Activated naive CD8-positive, alpha-beta T cell treated with anti-CD3 and anti-CD28 coated beads, Interleukin-2, amount 10 ng/mL, durations not matched to agents 7 days and 5 days (primary cell): ENCODE measurements at places on chromosomes 7 and 10. TPM values are rescaled to one million over a fixed set of nuclear protein-coding genes. Genes with fewer than 3 reads are reported as not detected.

- H3K4me3 ChIP-seq = no peak overlapping the region
- H3K36me3 ChIP-seq = no peaks in the 10 kb centered on the region
- H3K27ac ChIP-seq = no peak overlapping the region
- peaks cover 1% of the 10 kb centered on the region for H3K4me1 ChIP-seq
Measured at GRCh38 chr7:50857804-50858489, 75.3 kb upstream of the GRB10 start.

GRCh38 chr7:53604201-53604600 lies 568.8 kb downstream of the POM121L12 start:
- H3K36me3 ChIP-seq = no peaks in the 10 kb centered on the region
- DNase-seq = no peak
- no peaks in the 10 kb centered on the region for H3K27me3 ChIP-seq
- no peaks in the 10 kb centered on the region for H3K4me1 ChIP-seq

DNA sequence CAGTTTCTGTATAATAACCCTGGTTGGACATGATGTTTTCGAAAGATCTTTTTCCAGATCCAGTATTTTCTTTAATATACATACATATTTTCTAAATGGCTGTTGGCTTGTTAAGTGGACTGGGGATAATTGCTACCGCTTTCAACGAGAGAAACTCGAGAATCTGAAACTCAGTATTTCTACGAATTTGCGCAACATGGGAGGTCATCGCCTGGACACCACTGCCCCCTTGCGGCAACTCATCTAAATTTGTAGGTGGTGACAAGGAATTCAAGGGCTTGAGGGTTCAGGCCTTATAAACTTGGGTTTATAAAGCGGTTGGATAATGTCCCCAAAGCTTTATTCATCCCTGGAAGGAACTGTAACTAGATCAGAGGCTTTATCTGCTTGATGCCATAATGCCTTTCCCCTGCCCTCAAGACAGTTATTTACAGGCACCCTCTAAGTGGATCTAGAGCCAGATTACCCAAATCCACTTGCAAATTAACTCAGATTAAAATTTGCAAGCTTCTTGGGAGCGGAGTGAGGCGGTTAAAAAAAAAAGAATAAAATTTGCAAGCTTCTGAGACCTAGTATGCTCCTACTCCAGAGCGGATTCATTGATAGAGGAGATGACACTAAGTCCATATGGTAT lies 21.3 kb upstream of the KCNK18 start:
- peaks cover 26% of the 10 kb centered on the region for H3K27me3 ChIP-seq
- DNase-seq = peak; percentile 72
- peak overlapping the region; percentile 24 for H3K27ac ChIP-seq
- peak overlapping the region; percentile 85 for H3K4me3 ChIP-seq

- peaks cover 25% of the 10 kb centered on the region for H3K4me1 ChIP-seq
- peak overlapping the region; percentile 64 for H3K27ac ChIP-seq
- no peak overlapping the region for H3K4me3 ChIP-seq
- peaks cover 1% of the 10 kb centered on the region for H3K36me3 ChIP-seq
- no peaks in the 10 kb centered on the region for H3K27me3 ChIP-seq
- DNase-seq = no peak
Measured at GRCh38 chr7:1029637-1030443, 14.5 kb upstream of the GPR146 start.

The SGPL1 gene
- 31.8 TPM for total RNA-seq

DNA sequence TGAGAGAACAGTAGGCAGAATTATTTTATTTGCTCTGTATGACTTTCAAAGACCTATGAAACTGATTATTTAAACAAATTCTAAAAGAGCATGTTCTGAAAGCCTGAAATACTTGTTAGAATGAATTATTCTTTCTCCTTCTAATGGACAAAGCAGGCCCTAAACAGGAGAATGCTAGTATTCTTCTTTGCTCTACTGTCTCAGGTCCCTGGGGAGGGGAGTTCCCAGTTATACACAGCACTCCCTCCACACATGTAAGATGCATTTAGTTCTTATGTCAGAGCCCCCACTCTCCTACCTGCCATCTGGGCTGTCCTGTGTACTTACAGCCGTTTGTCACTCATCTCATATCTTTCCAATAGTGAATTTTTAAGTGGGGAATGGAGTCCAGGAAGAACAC lies 633.5 kb upstream of the ANKRD30A start:
- no peak for DNase-seq
- no peaks in the 10 kb centered on the region for H3K36me3 ChIP-seq
- no peak overlapping the region for H3K4me3 ChIP-seq
- no peak overlapping the region for H3K27ac ChIP-seq
- no peaks in the 10 kb centered on the region for H3K27me3 ChIP-seq
- no peaks in the 10 kb centered on the region for H3K4me1 ChIP-seq

- H3K27me3 ChIP-seq = peaks cover 7% of the 10 kb centered on the region
- no peak for DNase-seq
- no peak overlapping the region for H3K4me3 ChIP-seq
- H3K4me1 ChIP-seq = no peaks in the 10 kb centered on the region
- no peak overlapping the region for H3K27ac ChIP-seq
Measured at GRCh38 chr7:112103246-112103645, 103.0 kb downstream of the DOCK4 start.

The PLXDC2 gene
- total RNA-seq = 1.0 TPM

DNA sequence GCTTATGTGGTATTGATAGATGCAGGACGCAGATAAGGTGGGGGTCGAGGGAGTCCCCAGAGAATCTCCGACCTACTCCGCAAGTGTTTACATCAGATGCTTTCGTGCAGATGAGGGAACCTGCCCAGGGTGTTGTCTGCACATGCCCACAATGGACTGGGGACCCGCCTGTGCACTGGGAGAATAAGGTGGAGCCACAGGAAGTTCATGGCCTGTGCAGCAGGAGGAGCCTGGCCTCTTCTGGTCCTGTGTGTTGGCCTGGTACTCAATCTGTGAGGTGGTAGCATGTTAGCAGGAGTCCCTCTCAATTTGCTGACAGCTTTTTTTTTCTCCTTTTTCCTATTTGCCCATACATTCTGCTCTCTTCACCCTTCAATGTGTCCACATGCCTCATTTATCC lies 54.1 kb upstream of the AKR1C1 start:
- H3K27me3 ChIP-seq = peaks cover 2% of the 10 kb centered on the region
- no peaks in the 10 kb centered on the region for H3K4me1 ChIP-seq
- H3K4me3 ChIP-seq = no peak overlapping the region

DNA sequence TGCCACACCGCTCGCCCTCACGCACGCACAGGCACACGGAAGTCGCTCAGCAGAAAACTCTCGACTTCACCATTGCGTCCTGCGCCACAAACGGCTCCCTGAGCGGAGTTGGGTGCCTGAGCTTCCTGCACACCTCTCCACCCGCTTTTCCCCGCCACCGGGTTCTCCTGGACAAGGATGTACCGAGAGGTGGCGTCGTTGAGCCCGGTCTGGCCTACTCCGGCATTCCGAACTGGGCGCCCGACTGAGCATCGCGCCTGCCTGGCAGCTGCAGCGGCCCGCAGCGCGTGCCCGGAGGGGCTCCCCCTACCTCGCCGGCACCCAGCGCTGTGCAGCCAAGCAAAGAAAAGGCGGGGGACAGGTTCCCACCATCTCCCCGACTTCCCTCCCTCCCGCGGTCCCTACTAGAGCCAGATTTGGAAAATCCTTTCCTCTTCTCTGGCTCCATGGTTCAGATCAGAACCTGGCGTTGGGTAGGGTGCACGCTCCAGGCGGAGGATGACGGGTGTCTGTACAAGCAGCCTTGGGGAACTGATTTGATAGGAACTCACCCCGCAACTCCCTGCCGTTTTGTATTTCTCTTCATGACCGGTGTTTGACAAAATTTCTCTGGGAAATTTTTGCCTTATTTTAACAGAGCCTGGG lies 1.7 kb downstream of the SORCS3 start:
- peaks cover 11% of the 10 kb centered on the region for H3K4me1 ChIP-seq
- no peak overlapping the region for H3K27ac ChIP-seq
- no peaks in the 10 kb centered on the region for H3K36me3 ChIP-seq
- H3K4me3 ChIP-seq = no peak overlapping the region
- peaks cover 70% of the 10 kb centered on the region for H3K27me3 ChIP-seq
- DNase-seq = no peak

GRCh38 chr10:133618851-133619250 lies 7.7 kb downstream of the FRG2B start:
- H3K4me3 ChIP-seq = no peak overlapping the region
- no peak overlapping the region for H3K27ac ChIP-seq
- DNase-seq = no peak
- peaks cover 2% of the 10 kb centered on the region for H3K36me3 ChIP-seq

- no peak within 1 kb of the TSS for H3K27ac ChIP-seq
- H3K4me1 ChIP-seq = no peaks in the 10 kb centered on the region
- H3K4me3 ChIP-seq = no peak within 1 kb of the TSS
- no peaks in the 10 kb centered on the region for H3K36me3 ChIP-seq
- DNase-seq = no peak
- H3K27me3 ChIP-seq = peaks cover 8% of the 10 kb centered on the region
Measured at GRCh38 chr10:116324227-116324950, at the start of gene CCDC172. Gene CCDC172, plus strand, starts transcription at chr10:116324448. Its CDS starts 564 bp downstream, at chr10:116325012.

- no peak overlapping the region for H3K27ac ChIP-seq
- peaks cover 38% of the 10 kb centered on the region for H3K4me1 ChIP-seq
- DNase-seq = no peak
- no peaks in the 10 kb centered on the region for H3K36me3 ChIP-seq
Measured at GRCh38 chr7:142348921-142349405, 91.1 kb upstream of the PRSS58 start.

The CAV2 gene
- not detected for total RNA-seq

DNA sequence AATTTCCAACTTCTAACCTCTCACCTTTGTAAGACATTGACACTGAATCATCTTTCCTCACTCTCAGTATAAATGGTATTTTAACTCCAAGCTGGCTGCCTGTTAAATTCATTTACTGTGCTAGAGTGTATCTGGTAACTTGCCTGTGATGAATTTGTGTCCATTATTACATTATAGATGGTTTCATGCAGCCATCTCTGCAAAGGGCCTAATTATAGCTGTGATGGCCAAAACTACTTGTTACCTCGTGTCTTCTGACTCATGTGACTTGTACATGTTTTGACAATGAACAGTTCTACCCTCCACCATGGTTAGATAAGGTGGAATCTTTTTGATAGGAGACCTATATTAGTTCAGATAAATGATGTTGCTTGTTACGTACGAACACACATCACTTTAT lies 392.0 kb downstream of the PAXIP1 start:
- no peaks in the 10 kb centered on the region for H3K4me1 ChIP-seq
- no peak overlapping the region for H3K4me3 ChIP-seq
- no peaks in the 10 kb centered on the region for H3K36me3 ChIP-seq
- H3K27me3 ChIP-seq = no peaks in the 10 kb centered on the region

The KCND2 gene
- total RNA-seq = not detected

The TMEM176A gene
- not detected for total RNA-seq

GRCh38 chr7:74480861-74481417 lies 27.2 kb downstream of the GTF2IRD1 start:
- no peak for DNase-seq
- H3K4me1 ChIP-seq = no peaks in the 10 kb centered on the region
- no peaks in the 10 kb centered on the region for H3K36me3 ChIP-seq
- H3K4me3 ChIP-seq = no peak overlapping the region

GRCh38 chr10:21494191-21495001 lies 31.1 kb downstream of the SKIDA1 start:
- H3K27ac ChIP-seq = no peak overlapping the region
- peaks cover 2% of the 10 kb centered on the region for H3K36me3 ChIP-seq
- peak; percentile 53 for DNase-seq
- H3K27me3 ChIP-seq = peaks cover 71% of the 10 kb centered on the region

GRCh38 chr7:100719523-100720278 lies 567 bp upstream of the EPO start:
- peaks cover 4% of the 10 kb centered on the region for H3K4me1 ChIP-seq
- DNase-seq = no peak

The ASIC3 gene
- 4.7 TPM for total RNA-seq

The MPP7 gene
- total RNA-seq = 24.2 TPM

DNA sequence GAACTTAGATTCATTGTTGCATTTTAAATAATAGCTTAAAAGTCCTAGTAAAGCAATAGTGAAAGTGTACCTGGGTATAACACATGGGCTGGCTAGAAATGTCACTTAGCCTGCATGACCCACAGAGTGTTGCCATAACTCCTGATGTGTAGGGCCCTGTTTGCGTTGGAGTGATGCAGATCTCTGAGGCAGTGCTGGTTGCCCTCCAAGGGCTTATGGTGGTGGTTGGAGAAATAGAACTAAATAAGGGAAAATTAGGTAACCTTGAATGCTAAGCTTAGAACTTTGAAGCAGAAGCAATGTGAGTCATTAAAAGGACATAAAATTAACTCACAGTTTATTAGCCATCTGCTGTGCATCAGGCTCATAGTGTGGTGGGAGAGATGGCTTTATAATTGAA lies 105.7 kb downstream of the CCNY start:
- no peak overlapping the region for H3K4me3 ChIP-seq
- no peak for DNase-seq
- H3K27me3 ChIP-seq = no peaks in the 10 kb centered on the region
- peaks cover 19% of the 10 kb centered on the region for H3K4me1 ChIP-seq
- peak overlapping the region; percentile 58 for H3K27ac ChIP-seq

- peaks cover 25% of the 10 kb centered on the region for H3K36me3 ChIP-seq
- H3K27ac ChIP-seq = no peak overlapping the region
- H3K4me3 ChIP-seq = no peak overlapping the region
- no peaks in the 10 kb centered on the region for H3K27me3 ChIP-seq
- H3K4me1 ChIP-seq = peaks cover 7% of the 10 kb centered on the region
- no peak for DNase-seq
Measured at GRCh38 chr10:48331436-48331835, 25.0 kb downstream of the MAPK8 start.

The APBB1IP gene
- 88.7 TPM for total RNA-seq

- no peak overlapping the region for H3K4me3 ChIP-seq
- no peaks in the 10 kb centered on the region for H3K4me1 ChIP-seq
- peaks cover 26% of the 10 kb centered on the region for H3K36me3 ChIP-seq
Measured at GRCh38 chr7:149467321-149467859, 6.5 kb upstream of the ZNF777 start.

DNA sequence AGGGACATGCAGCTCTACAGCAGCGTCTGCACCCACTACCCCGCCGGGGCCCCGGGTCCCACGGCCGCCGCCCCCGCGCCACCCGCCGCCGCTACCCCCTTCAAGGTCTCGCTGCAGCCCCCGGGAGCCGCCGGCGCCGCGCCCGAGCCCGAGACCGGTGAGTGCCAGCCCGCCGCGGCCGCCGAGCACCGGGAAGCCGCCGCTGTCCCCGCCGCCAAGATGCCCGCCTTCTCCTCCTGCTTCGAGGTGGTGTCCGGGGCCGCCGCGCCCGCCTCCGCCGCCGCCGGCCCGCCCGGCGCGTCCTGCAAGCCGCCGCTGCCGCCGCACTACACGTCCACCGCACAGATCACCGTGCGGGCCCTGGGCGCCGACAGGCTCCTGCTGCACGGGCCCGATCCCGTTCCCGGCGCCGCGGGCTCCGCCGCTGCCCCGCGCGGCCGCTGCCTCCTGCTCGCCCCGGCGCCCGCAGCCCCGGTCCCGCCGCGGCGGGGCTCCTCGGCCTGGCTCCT lies 631 bp downstream of the OTUD1 start:
- H3K36me3 ChIP-seq = peaks cover 12% of the 10 kb centered on the region
- DNase-seq = peak; percentile 68
- peaks cover 30% of the 10 kb centered on the region for H3K4me1 ChIP-seq
- H3K27ac ChIP-seq = no peak overlapping the region

The PRSS2 gene
- not detected for total RNA-seq

GRCh38 chr10:69087590-69088470 lies at the start of gene SRGN:
Gene SRGN, plus strand, starts transcription at chr10:69088103. Its CDS starts 55 bp downstream, at chr10:69088158.
- H3K36me3 ChIP-seq = peaks cover 7% of the 10 kb centered on the region
- no peaks in the 10 kb centered on the region for H3K27me3 ChIP-seq
- peak within 1 kb of the TSS; percentile 86 for H3K4me3 ChIP-seq
